ENCODE measurements at places on chromosomes 12 and 14.

DNA sequence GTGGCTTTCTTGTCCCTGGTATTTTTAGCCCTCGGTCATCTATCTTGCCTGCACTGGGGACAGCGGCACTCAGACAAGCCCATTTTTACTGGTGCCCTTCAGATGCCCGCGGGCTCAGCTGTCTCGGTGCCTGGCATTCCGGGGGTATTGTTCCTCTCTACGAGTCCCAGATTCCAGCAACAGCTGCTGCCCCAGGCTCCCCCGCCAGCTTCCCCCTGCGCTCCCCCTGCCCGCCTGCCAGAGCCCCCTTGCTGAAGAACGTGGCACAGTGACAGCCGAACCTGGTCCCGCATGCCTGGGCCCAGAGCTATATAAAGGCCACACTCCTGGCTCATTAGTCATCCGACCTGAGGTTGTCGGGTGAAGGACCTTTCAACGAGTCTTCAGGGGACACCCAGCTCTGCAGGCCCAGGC, 10.9 kb upstream of the MYL2 start:
- no peak for DNase-seq

GRCh38 chr12:43728117-43728516, 30.5 kb downstream of the PUS7L start:
- no peak for DNase-seq

- DNase-seq = no peak
These were observed 58.2 kb downstream of the ESR2 start for GRCh38 chr14:64235652-64236640.

- no peak for DNase-seq
These were observed 354.5 kb upstream of the FOXG1 start for GRCh38 chr14:28412077-28412476.

DNA sequence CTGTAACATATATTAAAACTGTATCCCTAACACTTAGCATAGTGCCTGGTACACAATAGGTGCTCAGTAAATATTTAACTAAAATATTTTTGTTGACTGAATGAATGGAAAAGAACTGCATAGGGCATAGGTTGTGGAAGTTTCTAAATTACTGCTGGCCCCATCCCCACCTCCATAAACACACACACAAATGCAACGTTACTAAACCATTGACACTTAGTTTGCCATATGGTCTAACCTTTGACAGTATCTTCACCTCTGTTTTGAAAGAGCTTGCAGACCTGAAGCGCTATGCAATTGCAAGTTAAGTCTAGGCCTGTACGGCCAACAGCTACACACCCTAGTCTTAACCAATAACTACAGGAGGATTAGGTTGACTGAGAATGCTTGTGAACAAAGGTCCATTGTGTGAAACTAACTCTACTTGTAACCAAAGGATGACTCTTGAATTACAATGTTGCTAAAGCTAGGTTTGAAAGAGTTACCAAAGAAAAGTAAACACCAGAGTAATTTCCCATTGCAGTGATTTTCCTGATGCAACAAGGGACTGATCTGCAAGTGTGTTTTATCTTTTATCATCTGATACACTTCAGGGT, 924 bp upstream of the MANSC1 start:
- DNase-seq = no peak

GRCh38 chr12:64580681-64581080, 29.6 kb upstream of the RASSF3 start:
- no peak for DNase-seq

- DNase-seq = no peak
These were observed 134.8 kb upstream of the DIO3 start for GRCh38 chr14:101426466-101426865.

DNA sequence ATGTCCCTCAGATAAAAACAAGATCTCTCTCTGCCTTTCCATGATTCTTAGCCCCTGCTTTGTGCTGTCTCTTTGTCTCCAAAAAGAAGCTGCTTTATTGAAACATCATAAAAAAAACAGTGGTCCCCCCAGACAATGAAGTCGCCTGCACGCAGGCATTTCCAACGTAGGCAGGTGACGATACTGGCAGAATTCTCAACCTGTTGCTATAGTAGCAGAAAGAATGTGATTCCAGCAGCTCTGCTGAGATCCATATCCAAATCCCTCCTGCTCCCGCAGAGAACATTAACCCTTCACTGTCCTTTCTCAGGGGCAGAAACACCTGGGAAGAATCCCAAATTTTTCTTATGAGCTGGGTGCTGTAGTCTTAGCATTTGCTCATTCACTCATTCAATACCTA, 84.8 kb downstream of the STON2 start:
- DNase-seq = no peak

GRCh38 chr14:100568164-100568997, 18.8 kb downstream of the BEGAIN start:
- DNase-seq = no peak

DNA sequence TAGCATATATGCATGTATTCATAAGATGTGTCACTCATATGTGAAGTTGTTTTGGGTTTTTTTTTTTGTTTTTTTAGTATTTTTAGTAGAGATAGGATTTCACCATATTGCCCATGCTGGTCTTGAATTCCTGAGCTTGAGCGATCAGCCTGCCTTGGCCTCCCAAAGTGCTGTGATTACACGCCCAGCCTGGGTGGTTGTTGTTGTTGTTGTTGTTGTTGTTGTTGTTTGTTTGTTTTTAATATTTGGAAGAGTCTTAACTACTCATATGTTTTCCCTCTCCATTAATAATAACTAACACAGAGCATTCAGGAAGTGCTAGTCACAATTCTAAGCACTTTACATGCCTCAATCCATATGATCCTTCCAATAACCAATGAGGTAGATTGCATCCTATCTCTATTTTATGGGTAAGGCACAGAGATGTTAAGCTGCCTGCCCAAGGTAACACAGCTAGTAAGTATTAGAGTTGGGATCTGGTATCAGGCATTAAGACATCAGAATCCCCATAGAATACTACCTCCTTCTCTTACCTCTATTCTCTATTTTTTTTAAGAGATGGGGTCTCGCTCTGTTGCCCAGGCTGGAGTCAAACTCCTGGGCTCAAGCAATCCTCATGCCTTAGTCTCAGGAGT, 27.6 kb downstream of the SLC25A21 start:
- no peak for DNase-seq

GRCh38 chr12:51406290-51406689, 15.1 kb upstream of the GALNT6 start:
- DNase-seq = no peak

- no peak for DNase-seq
These were observed 156.0 kb downstream of the SAMD4A start for GRCh38 chr14:54722791-54723432.

DNA sequence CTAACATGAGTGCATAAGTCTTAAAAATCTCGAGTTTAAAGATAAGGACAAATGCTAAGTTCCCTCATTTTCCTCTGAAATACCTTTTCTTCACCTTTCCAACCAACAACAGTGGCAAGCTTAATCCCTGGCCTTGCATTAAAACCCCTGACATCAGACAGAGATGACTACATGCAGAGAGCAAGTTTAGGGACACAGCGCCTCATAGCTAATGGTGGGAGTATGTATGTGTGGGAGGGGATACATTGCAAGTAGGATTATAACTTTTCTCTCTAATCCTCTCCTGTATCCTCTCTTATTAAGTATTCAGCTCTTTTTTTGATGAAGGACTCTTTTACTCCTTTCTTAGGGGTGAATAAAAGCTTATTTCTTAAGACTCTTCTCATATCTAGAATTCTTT, 547.1 kb downstream of the CCER1 start:
- no peak for DNase-seq

DNA sequence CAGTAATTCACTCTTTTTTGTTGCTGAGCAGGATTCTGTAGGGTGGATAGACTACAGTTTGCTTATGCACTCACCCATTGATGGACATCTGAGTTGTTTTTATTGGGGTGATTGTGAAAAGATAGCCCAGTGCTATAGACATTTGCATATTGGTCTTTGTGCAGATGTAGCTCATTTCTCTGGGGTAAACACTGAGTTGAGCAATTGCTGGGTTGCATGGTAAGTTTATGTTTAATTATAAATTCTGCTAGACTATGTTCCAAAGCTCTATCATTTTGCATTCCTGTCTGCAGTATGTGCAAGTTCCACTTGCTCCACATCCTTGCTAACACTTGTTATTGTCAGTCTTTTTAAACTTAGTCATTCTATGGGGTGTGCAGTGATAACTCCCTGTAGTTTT, 65.4 kb upstream of the RFLNA start:
- no peak for DNase-seq

Measured in foreskin melanocyte (primary cell).